Sigmoid colon (tissue), 7 donors: ENCODE measurements at places on chromosomes 3 and 15. TPM values are rescaled to one million over a fixed set of nuclear protein-coding genes. Genes with fewer than 3 reads are reported as not detected.

Gene TGM4
- not detected for total RNA-seq

Gene PDIA5
- 15.1 TPM for total RNA-seq

Gene RHCG
- not detected for total RNA-seq

Gene ABHD17C
- total RNA-seq = 2.0 TPM

Gene CRTAP
- total RNA-seq = 509 TPM

Gene AMIGO3
- total RNA-seq = 0.82 TPM

Gene CLDN16
- total RNA-seq = not detected

Gene SOX2
- 7.1 TPM for total RNA-seq

Gene WWTR1
- total RNA-seq = 316 TPM

Gene ILDR1
- total RNA-seq = not detected

Gene USF3
- 10.7 TPM for total RNA-seq

Gene AP3B2
- 2.5 TPM for total RNA-seq

Gene GUCA1C
- not detected for total RNA-seq

Gene IL1RAP
- 4.4 TPM for total RNA-seq

Gene MITF
- 66.0 TPM for total RNA-seq

Gene TIGIT
- total RNA-seq = 0.33 TPM

Gene CCDC9B
- 70.3 TPM for total RNA-seq
